Fibroblast of mammary gland (primary cell): ENCODE measurements at places on chromosomes 1 and 21.

GRCh38 chr21:14480411-14481031, 65.6 kb downstream of the SAMSN1 start:
- peak; percentile 9 for DNase-seq

DNA sequence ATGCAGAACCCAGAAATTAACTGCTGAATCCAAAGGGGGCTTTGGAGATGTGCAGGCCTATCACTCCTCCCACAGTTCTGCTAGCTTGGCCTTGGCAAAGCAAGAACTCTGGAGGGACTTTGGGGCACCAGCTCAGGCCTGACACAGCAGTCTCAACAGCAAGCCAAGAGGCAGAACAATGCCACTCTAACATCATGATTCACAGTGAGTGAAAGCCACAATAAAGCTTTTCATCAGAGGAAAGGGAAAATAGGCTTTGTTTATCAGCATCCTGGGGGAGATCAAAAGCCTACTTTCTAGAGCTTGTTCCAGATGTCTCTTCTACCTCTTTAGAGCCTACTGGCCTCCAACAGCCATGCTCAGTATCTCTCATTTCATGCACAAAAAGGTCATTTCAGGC, 283.4 kb downstream of the KCNH1 start:
- no peak for DNase-seq

DNA sequence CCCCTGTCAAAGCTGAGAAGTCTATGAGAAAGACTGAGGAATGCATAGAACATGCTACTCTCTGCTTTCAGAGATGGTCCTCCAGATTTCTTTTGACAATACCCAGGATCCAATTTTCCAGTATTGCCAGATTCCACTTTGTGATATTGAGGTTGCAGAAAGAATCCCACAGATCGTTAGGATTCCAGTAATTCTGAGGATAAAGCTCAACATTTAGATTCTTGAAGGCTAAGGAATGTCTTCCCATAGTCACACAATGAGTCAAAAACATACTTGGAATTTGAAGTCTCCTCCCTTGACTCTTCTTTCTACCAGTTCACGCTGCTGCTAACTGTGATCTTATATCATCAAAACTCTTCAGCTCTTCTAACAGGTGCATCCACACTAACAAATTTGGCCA, 57.1 kb downstream of the TNFSF18 start:
- DNase-seq, result no peak

DNA sequence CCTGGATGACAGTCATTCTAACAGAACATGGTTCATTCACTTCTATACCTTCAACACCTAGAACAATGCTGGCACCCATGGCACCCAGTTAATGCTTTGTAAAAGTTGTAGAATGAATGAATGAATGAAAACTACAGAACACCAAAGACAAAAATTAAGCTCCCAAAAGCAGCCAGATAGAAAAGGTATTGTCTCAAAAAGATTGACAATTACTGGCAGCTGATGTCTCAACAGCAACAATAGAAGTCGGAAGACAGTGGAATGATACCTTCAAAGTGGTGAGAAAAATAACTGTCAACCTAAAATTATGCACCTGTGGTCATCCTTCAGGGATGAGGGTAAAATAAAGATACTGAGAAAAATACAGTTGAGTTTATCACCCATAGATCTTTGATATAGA, 4.9 kb upstream of the C1orf167 start:
- no peak for DNase-seq

GRCh38 chr21:20720623-20721022, 277.6 kb upstream of the NCAM2 start:
- DNase-seq, result peak; percentile 60

DNA sequence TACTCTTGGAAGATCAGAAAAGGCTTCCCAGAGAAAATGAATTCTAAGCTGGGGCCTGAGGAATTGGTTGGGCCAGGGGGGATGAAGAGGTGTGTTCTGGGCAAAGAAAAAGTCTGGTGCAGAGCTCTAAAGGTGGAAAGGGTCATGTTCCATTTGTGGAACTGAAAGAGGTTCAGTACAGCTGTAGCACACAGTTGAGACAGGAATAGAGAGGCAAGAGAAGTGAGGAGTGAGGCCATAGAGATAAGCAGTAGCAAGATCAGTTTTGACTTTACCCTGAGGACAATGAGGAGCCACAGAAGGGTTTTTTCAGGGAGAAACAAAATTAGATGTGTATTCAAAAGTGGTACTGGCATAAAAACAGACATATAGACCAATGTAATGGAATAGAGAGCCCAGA, 30.3 kb upstream of the MUTYH start:
- DNase-seq, result no peak

GRCh38 chr21:34531399-34531798, 19.4 kb upstream of the KCNE1 start:
- DNase-seq, result no peak

DNA sequence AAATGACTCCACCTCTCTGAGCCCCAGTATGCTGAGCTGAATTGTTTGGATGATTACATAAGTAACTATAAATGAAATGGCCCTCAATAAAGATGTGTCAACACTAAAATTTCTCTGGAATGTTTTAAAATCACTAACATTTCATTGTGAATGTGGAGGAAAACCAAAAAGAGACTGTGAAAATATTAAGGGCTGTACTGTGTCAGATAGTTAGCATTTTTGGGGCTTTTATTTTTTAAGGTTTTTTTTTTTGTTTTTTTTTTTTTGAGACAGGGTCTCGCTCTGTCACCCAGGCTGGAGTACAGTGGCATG, 6.3 kb downstream of the MYOC start:
- no peak for DNase-seq

DNA sequence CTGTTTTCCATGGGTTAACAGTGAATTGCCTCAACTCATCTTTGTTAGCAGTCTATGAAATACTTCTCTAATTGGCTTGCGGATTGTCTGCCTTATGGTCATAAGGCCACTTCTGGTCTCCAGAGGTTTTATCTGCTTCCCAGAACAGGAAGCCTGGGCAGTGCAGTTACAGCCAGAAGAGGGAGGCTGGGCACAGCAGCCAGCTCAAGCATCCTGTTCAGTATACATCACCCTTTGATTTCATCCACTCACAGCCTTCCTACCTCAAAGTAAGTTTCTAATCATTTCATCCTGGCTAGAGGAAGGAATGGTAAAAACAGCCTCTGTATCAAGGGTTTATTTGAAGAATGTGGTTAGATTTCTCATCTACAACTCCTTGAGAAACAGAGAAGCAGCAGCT, 311.5 kb upstream of the DEPDC1 start:
- DNase-seq, result no peak

DNA sequence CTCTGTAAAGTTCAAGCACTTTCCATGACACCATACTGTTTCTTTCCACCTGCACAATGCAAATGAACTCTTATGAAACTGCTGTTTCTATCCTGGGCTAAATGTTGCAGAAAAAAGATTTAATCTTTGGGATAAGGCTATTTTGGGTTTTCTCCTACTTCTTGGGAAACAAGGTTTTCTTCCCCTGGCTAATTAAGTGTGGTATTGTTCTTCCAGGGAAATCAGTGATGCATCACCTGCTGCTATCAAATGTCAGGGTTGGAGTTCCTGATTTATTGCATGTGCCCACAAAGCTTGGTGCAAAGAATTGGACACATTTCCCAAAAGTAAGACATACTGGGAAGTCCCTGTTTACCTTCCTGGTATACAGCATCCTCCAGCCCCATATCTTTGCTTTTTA, 6.0 kb upstream of the RGS4 start:
- no peak for DNase-seq

DNA sequence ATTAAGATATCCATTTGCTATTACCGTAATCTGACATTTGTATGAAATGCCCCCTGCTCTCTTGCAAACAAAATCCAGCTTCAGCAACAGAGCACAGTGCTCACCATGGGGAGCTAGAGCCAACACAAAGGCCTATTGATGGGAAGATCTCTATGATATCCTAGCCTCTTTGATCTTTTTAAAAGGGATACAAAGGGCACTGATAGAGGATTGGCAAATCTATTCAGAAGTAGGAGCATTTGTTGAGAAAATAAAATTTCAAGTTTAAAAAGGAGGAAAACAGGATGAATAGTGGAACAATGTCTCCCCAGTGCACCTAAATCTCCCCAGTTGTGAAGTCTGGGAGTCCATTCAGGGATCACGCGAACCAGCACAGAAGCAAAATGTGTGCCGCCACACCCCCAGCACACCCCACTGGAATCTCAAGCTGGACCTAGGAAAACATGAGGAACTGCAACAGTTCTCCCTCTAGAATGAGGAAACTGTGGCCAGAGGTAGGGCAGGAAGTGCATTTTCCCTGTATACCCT, 32.2 kb downstream of the MRAP start:
- DNase-seq, result no peak

DNA sequence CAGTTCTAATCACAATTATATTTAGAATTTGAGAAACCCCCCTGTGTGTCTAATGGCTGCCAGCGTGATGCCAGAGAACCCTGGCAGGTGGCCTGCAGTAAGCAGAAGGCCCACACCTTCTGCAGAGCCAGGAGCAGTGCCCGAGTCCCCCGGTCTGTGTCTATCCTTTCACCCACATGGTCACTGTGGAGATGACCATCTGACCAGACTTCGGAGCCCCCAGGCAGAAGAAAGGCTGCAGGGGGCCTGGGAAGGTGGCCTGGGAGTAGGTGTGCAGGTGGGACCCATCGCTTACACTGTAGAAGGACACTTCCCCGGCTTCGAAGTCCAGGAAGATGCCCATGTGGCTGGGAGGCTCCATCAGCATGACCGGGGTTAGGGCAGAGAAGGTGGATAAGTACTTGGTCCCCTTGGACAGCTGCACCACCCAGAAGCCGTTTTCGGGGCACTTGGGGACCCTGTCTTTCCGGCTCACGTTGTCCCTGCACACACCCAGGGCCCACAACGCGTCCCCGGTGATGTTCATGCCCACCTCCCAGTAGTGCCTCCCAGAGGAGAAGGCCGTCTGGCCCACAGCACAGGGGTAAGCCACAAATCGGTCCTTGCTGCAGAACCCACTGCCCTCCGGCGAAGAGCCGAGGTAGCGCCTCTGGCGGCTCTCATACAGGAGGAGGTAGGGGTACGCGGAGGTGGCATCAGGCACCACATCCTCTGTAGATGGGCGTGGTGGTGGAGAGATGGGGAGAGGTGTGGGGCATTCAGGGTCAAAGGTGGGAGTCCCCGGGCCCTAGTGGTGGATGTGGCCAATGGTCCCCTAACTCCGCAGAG, 1.6 kb upstream of the TRIM11 start:
- DNase-seq, result no peak

- DNase-seq, result no peak
These were observed 15.1 kb downstream of the E2F2 start for GRCh38 chr1:23515905-23516304.
